Stimulated activated CD8-positive, alpha-beta memory T cell treated with anti-CD3 and anti-CD28 coated beads, Interleukin-12 subunit alpha, Interleukin-12 subunit beta, amount 100 ng/mL, for 1 hour (primary cell): ENCODE measurements at places on chromosomes 4 and X.

- no peak for DNase-seq
Measured at GRCh38 chrX:49276207-49276606, 6.6 kb downstream of the PPP1R3F start.

GRCh38 chr4:138535316-138535715 is 293.2 kb upstream of the SLC7A11 start:
- no peak for DNase-seq

DNA sequence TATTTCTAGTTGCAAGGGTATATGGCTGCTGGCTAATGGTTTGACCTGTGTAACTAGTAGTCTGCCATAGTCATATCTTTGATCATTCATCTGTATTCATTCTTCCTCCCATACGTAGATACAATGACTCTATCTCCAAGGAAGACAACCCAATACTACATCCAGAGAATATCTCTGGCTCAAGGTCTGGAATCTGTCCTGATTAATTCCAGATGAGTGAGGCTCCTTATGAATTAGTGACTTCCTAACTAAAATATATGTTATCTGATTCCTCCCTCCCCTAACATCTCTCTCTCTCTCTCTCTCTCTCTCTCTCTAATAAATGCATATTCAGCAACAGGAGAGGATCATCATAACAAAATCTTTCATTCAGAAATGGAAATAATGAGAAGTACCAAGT is 641.5 kb downstream of the FAT4 start:
- DNase-seq: no peak

GRCh38 chrX:30253257-30253656 is 6.3 kb downstream of the MAGEB1 start:
- DNase-seq: no peak

GRCh38 chrX:41895826-41896225 is 27.5 kb downstream of the CASK start:
- no peak for DNase-seq

- no peak for DNase-seq
Measured at GRCh38 chr4:6056976-6057766, 38.9 kb upstream of the C4orf50 start.

DNA sequence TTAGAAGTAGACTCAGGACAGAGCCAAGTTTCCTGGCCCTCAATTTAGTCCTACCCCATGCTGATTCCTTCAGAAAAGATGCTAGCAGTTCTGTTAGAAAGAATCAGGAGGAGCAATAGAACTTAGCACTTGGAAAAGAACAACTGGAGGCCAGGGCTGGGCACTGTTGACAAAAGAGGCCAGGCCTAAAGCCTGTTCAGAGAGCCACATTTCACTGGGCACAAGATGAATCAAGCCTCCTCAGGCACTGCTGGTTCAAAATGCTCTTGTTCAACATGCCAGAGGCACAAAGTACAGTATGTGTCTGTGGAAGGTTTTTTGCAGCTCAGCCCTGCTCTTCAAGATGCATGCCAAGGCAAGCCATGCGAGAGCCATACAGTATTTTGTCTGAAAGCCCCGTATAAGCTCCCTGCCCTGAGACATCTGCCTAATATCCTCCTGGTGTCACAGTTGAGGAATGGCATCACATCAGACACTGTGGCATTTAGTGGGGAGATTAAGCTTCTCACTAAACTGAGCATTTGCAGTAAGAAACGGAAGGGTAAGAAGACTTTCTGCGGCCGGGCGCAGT is 53.7 kb downstream of the RASL11B start:
- no peak for DNase-seq

- peak; percentile 39 for DNase-seq
Measured at GRCh38 chrX:107678957-107679740, 50.8 kb downstream of the PRPS1 start.

DNA sequence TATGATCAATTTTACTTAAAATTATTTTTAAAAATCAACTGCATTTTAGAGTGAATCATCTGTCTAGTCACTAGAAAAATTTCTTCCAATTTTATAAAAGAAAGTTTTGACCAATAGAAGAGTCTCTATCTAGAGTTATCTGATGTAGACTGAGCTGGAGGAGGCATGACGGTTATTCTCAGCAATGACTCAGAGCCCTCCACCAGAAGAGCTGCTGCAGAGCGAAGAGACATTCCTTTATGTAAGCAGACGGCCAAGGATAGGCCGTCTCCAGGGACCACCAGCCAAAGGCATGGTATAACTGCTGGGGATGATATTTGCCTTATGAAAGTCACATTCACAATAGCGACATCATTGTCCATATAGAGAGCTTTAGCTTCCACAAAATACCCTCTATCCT is 23.0 kb downstream of the LDB2 start:
- DNase-seq: no peak

GRCh38 chr4:89434364-89434988 is 126.9 kb upstream of the GPRIN3 start:
- DNase-seq: no peak

GRCh38 chr4:85833302-85833701 is 358.4 kb downstream of the ARHGAP24 start:
- no peak for DNase-seq

GRCh38 chrX:47200385-47201150 is 6.9 kb downstream of the UBA1 start:
- DNase-seq: no peak

GRCh38 chrX:44506678-44507077 is 36.0 kb downstream of the FUNDC1 start:
- DNase-seq: no peak

GRCh38 chr4:123786163-123786915 is 389.7 kb downstream of the SPRY1 start:
- DNase-seq: no peak

GRCh38 chr4:47839259-47839658 is 1.4 kb upstream of the CORIN start:
- DNase-seq: no peak

- DNase-seq: no peak
Measured at GRCh38 chr4:26076000-26076587, 162.1 kb downstream of the SMIM20 start.

GRCh38 chrX:6021316-6022091 is 207.2 kb downstream of the NLGN4X start:
- DNase-seq: no peak

DNA sequence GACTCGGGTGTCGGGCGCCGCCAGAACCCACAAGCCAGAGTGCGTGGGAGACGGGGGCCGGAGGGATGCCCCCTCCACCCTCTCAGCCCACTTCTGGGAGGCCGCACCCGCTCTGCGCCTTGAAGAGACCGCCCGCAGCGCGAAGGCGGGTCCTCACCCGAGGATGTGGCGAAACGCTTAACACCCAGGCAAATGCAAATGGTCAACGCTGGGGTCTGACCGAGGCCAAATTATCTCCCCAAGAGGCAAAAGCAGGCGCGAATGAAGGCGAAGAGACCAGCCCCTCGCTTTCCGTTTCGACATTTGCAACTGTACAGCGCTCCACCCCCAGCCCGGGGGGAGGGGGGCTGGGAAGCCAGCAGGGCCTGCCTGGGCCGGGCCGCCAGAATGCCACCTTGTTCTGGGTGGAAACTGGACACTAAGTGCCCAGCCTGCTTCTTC is 137.7 kb upstream of the ZIC3 start:
- no peak for DNase-seq

- DNase-seq: no peak
Measured at GRCh38 chr4:181970366-181970765, 272.8 kb upstream of the TENM3 start.

DNA sequence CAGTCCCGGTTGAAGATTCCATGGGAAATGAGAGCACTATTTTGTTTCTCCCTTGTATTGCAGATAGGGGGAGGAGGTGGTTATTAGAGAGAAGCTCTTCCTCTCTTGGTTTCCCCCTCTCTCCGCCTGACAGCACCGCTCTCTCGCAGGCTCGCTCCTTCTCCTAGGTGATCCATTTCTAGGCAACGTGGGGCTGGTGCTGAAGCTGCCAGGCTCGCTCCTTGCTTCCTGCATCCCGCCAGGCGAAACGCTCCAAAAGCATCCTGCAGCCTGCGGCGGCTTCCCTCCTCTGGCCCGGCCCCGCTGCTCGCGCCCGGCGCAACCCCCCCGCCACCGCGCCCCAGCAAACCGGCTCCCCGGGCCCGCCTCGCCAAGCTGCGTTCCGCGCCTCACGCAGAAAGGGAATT is at the start of gene GRID2:
Gene GRID2 (plus strand): TSS at position 346 of the 407 bp plus-strand sequence.
- DNase-seq: no peak

- no peak for DNase-seq
Measured at GRCh38 chr4:157988641-157989040, 184.2 kb downstream of the GASK1B start.

DNA sequence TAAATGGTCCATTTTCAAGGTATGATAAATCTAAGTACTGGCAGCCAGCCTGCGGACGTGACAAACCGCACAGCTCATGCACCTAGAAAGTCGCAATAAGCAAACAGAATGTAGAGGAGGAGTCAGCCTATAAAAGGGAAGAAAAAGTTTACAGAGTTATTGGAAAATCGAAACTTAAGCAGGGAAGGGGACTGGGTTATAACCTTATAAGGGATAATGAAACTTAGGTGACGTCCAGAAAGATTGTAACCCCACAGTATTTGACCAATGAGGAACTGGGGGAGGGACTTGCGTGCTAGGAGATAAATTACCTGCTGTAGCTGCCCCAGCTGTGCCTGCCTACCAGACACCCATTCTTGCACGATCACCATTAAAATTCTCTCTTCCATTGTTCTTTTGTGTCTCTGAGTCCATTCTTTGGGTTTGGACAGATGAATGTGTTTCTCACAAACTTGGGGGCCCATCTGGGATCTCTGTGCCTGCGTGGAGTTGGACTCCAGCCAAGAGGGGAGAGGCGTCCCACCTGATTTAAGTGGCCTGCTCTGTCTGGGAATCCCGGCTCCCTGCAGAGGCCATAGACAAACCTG is 61.0 kb downstream of the ZCCHC12 start:
- DNase-seq: no peak

DNA sequence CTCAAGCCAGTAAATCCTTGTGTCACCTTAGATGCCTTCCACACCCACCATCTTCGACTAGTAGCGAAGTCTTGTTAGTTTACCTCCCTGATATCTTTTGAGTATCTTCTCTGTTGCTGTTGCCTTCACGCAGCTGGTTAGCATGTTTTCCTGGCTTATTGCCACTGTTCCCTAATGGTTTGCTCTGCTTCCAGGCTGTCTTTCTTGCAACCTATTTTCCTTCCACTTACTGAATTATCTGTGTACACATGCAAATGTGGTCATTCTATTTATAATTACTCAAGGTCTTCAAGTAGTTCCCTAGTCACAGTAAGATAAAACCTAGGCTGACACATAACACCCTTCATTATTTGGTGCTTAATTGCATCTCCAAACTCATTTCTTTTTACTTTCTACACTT is 89.5 kb downstream of the UGT8 start:
- no peak for DNase-seq

- DNase-seq: no peak
Measured at GRCh38 chr4:139934057-139934707, 219.8 kb downstream of the MAML3 start.

DNA sequence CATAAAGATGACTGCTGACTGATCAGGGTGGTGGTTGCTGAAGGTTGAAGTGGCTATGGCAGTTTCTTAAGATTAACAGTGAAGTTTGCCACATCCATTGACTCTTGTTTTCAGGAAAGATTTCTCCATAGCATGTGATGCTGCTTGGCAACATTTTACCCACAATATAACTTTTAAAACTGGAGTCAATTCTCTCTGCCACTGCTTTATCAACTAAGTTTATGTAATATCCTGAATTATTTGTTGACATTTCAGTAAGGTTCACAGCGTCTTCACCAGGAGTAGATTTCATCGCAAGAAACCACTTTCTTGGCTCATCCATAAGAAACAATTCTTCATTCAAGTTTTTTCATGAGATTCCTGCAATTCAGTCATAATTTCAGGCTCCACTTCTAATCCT is 166.5 kb upstream of the SPRY1 start:
- DNase-seq: no peak

GRCh38 chr4:15428611-15429010 is 778 bp downstream of the C1QTNF7 start:
- DNase-seq: no peak

DNA sequence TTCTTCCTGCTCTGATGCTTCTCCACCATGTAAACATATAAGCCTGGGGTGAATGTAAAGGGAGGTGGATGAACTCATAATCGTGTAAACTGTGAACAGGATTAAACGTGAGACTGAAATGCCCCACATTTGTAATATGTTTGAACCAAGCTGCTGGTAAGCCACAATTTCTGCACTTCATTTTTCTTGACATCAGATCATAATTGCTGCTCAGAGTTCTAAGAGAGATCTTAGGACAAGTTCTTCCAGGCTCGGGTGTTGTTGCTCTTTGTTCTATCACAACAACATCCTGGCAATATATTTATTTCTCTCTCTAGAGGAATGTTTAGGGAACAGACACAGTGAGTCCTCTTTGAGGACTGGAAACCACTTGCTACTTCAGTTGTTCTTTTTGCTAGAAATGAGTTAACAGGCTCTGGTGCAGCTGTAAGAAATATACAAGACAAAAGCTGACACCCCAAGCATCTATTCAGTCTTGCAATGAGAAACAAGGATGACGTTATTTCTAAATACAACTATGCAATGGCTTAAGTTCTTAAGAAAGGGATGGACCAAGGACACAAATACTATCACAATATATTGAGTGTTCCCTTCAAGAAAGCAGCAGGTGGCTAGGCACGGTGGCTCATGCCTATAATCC is 59.6 kb downstream of the LNX1 start:
- DNase-seq: no peak

DNA sequence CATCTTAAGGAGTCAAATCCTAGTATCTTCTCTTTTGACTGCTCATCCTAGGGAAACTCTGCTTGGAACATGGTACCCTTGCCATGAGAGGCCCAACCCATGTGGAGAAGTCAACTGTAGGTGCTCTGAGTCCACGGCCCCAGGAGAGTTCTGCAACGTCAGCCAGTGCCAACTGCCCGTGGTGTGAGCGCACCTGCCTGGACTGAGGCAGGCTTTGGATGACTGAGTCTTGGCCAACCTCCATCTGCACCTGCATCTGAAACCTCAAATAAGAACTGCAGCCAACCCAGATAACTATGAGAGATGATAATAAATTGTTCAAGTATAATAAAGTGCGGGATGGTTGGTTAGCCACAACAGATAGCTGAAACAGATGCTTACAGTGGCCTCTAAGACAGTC is 772.0 kb downstream of the TRIML1 start:
- no peak for DNase-seq

- no peak for DNase-seq
Measured at GRCh38 chrX:128928636-128929035, 594.7 kb downstream of the SMARCA1 start.

- DNase-seq: no peak
Measured at GRCh38 chrX:123797543-123798447, 62.1 kb upstream of the XIAP start.

GRCh38 chr4:53645108-53645507 is 53.8 kb upstream of the LNX1 start:
- DNase-seq: no peak

DNA sequence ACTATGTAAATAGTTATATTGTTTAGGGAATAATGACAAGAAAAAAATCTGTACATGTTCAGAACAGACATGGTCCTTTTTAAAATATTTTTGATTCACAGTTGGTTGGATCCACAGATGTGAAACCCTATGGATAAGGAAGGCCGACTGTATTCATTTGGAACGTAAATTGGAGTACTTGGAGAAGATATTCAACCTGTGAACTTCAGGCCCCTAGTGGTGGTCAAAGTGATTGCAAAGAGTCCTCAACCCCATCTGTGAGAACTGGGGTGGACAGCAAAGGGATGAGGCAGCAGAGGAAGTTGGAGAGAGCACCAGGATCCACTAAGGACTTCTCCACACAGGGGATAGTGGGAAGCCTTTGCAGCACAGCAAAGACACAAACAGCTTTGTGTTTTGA is 6.2 kb upstream of the CXCL13 start:
- no peak for DNase-seq
